ENCODE measurements at places on chromosomes 2 and 18.

GRCh38 chr18:3086871-3087270 lies 73.9 kb upstream of the LPIN2 start:
- DNase-seq, result no peak

DNA sequence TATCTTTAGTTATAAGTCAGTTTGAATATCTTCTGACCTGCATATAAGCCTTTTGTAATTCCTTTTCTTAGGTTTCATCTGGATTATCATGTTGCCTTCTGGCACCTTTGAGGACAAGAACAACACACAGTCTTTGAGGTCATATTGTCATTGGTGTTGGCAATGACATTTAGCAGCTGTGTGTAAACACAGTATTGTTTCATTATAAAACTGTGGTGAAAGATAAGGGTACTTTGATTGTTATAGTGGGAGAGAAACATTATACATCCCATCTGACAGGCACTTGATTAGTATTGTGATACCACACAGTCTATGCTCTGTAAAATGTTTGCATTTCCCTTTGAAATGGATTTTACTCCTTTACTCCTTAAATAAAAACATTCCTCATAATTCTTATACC lies 313.5 kb downstream of the RPRM start:
- peak; percentile 32 for DNase-seq

DNA sequence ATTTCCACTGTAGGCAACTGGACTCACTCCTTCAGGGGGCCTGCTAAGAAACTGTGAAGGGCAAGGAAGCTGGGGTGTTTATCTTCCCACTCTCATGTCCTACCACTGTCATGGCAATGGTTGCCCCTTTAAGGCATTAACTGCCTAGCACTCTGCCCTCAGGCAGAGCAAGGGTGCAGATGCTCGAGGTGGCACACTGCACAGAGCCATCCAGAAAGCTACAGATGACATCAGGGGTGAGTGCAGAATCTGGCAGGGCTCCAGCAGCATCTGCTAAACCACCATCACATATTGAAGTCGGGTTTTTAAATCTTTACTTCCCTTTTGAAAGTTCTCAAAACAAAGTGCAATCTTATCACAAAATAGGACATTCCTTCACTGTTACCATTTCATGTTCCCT lies 75.4 kb downstream of the RAPGEF4 start:
- no peak for DNase-seq

- DNase-seq, result no peak
These were observed 65.6 kb upstream of the RAB6C start for GRCh38 chr2:129913695-129914495.

GRCh38 chr2:241560162-241560882 lies 1.8 kb downstream of the BOK start:
- DNase-seq, result no peak

- no peak for DNase-seq
These were observed 29.7 kb downstream of the MGAT4A start for GRCh38 chr2:98701230-98701629.

- no peak for DNase-seq
These were observed 91.7 kb upstream of the RMDN2 start for GRCh38 chr2:37833423-37833822.

GRCh38 chr2:241300000-241300399 lies 15.5 kb downstream of the HDLBP start:
- no peak for DNase-seq

- no peak for DNase-seq
These were observed 198.8 kb upstream of the FOSL2 start for GRCh38 chr2:28193630-28194403.

- no peak for DNase-seq
These were observed at the start of gene CAPN14 for GRCh38 chr2:31217465-31218200. TSS of gene CAPN14 (minus strand) at chr2:31217515. CDS start at chr2:31205447, 12,068 bp downstream.

All from NCI-H1930 (cell line).